PC-9 (cell line): ENCODE measurements at places on chromosomes 1 and 21. TPM values are rescaled to one million over a fixed set of nuclear protein-coding genes. Genes with fewer than 3 reads are reported as not detected.
A peak's percentile ranks its signal among the peaks of the same experiment; 100 is the strongest.

DNA sequence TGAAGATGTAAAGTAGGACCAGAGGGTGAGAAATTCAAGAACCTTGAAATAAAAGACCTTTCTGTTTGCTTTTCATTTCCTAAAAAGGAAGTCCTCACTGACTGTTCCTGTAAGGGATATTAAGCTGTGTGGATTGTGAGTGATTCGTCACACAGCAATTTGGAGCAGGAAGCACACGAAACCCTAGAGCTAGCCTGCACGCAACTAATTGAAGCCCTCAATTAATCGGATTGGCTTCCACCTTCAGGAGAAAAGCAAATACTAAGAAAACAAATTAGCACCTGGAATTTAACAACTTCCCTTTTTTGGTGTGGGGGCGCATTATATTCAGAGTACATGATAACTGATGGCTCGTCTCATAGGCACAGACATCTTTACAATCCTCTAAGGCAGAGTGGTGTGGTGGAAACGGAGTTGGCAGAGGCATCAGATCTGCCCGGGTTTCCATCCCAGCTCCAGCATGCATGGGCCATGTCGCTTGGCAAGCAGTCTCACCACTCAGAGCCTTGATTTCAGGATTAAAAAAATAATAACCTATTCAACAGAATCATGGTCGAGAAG, 95.2 kb downstream of the KCNJ15 start:
- H3K27me3 ChIP-seq, result peaks cover 39% of the 10 kb centered on the region; the same call in 1 of the 2 replicates
- H3K27ac ChIP-seq, result no peak overlapping the region

DNA sequence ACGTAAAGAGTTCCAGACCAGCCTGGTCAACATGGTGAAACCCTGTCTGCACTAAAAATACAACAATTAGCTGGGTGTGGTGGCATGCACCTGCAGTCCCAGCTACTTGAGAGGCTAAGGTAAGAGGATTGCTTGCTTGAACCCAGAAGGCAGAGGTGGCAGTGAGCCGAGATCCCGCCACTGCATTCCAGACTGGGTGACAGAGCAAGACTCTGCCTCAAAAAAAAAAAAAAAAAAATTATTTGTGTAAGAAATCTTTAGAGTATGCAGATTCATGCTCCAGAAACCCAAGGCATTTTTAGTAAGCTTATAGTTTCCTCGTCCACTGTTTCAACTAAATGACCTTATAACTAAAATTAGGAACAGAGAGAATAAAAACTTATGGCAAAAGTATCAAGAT, 51.3 kb downstream of the ABL2 start:
- no peak overlapping the region for H3K4me3 ChIP-seq
- H3K27ac ChIP-seq, result no peak overlapping the region
- peaks cover 17% of the 10 kb centered on the region; the same call in 1 of the 2 replicates for H3K4me1 ChIP-seq
- no peak for DNase-seq
- no peaks in the 10 kb centered on the region for H3K36me3 ChIP-seq

- H3K27ac ChIP-seq, result no peak overlapping the region
- H3K36me3 ChIP-seq, result no peaks in the 10 kb centered on the region
- H3K27me3 ChIP-seq, result no peaks in the 10 kb centered on the region
- H3K4me3 ChIP-seq, result no peak overlapping the region
- DNase-seq, result no peak
These were observed 80.5 kb downstream of the OMA1 start for GRCh38 chr1:58465825-58466629.

- 0 out of 2 replicates have a peak, but pooled peaks cover 5% of the 10 kb centered on the region for H3K36me3 ChIP-seq
- H3K27ac ChIP-seq, result no peak overlapping the region
- H3K4me3 ChIP-seq, result no peak overlapping the region
- no peaks in the 10 kb centered on the region for H3K27me3 ChIP-seq
- no peaks in the 10 kb centered on the region for H3K4me1 ChIP-seq
These were observed 14.5 kb downstream of the GNB1 start for GRCh38 chr1:1876335-1876930.

DNA sequence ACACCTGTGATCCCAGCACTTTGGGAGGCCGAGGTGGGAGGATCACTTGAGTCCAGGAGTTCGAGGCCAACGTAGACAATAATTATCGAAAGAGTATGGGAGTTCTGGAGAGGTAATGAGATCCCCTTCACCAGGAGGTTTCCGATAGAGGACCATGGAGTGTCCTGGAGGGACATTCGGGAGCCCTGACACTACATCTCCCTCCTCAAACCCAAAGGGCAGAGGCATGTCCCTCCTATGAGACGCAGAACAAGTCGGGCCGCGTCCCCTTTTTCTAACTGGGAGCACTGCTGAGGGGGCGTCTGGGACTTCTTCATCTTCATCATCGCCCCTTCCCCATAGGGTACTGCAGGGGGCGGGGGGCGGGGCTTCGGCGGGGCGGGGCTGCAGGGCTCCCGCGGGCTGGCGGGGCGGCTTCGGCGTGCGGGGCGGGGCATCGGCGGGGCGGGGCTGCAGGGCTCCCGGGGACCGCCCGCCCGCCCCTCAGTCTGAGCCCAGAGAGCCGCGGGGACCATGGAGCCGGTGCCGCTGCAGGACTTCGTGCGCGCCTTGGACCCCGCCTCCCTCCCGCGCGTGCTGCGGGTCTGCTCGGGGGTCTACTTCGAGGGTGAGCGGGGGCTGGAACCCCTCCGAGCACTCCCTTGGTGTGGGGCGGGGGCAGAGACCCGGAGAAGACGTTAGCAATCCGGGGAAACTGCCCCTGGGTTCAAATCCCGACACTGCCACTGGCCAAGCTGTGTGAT, at the start of gene THEMIS2:
Gene THEMIS2 (plus strand): TSS at position 486 of the 743 bp plus-strand sequence. CDS start 28 bp downstream, at position 514.
- H3K27ac ChIP-seq, result no peak within 1 kb of the TSS
- H3K27me3 ChIP-seq, result no peaks in the 10 kb centered on the region
- peak within 1 kb of the TSS; percentile 54; the same call in 1 of the 2 replicates for H3K4me3 ChIP-seq
- peak; percentile 53 for DNase-seq
- no peaks in the 10 kb centered on the region; the same call in 1 of the 2 replicates for H3K4me1 ChIP-seq

DNA sequence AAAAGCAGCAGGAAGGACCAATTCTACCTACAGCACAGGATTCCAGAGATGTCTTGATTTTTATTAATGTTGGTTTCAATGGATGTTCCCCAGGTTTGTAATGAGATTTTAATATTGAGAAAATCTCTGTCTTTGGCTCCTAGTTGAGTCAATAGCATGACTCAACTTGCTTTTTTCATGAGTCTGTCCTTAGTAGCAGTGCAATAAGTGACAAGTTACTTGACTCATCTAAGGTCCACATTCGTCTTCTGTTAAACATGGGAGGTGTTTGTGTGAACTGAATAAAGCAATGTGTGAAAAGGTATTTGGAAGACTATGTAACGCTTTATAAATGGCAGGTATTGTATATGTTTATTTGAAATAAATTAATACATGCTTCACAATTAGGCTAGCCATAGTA, 645.0 kb upstream of the PTBP2 start:
- no peaks in the 10 kb centered on the region for H3K27me3 ChIP-seq
- H3K4me1 ChIP-seq, result no peaks in the 10 kb centered on the region

- no peaks in the 10 kb centered on the region for H3K36me3 ChIP-seq
- H3K27ac ChIP-seq, result no peak overlapping the region
- H3K4me3 ChIP-seq, result no peak overlapping the region
- H3K27me3 ChIP-seq, result 0 out of 2 replicates have a peak, but pooled peaks cover 4% of the 10 kb centered on the region
- DNase-seq, result no peak
These were observed 882 bp upstream of the FCAMR start for GRCh38 chr1:206971029-206971655.

- H3K27me3 ChIP-seq, result no peaks in the 10 kb centered on the region
- no peaks in the 10 kb centered on the region for H3K4me1 ChIP-seq
- DNase-seq, result no peak
- H3K27ac ChIP-seq, result no peak overlapping the region
These were observed 106.0 kb downstream of the RABGAP1L start for GRCh38 chr1:174265282-174265681.

GRCh38 chr1:106995970-106996369, 60.5 kb upstream of the PRMT6 start:
- no peaks in the 10 kb centered on the region for H3K27me3 ChIP-seq
- no peak overlapping the region for H3K27ac ChIP-seq
- H3K36me3 ChIP-seq, result no peaks in the 10 kb centered on the region
- DNase-seq, result no peak
- no peak overlapping the region for H3K4me3 ChIP-seq

- no peak overlapping the region for H3K4me3 ChIP-seq
- no peaks in the 10 kb centered on the region for H3K27me3 ChIP-seq
- H3K27ac ChIP-seq, result no peak overlapping the region
- no peak for DNase-seq
- H3K4me1 ChIP-seq, result no peaks in the 10 kb centered on the region
- H3K36me3 ChIP-seq, result no peaks in the 10 kb centered on the region
These were observed 69.8 kb upstream of the RGS18 start for GRCh38 chr1:192088496-192088895.

- no peaks in the 10 kb centered on the region for H3K4me1 ChIP-seq
- H3K36me3 ChIP-seq, result no peaks in the 10 kb centered on the region
- DNase-seq, result no peak
- no peak overlapping the region for H3K27ac ChIP-seq
- H3K27me3 ChIP-seq, result no peaks in the 10 kb centered on the region
- H3K4me3 ChIP-seq, result no peak overlapping the region
These were observed 37.1 kb downstream of the EIF4G3 start for GRCh38 chr1:21139601-21140000.

GRCh38 chr1:172698224-172698623, 39.3 kb downstream of the FASLG start:
- no peaks in the 10 kb centered on the region for H3K36me3 ChIP-seq
- H3K4me1 ChIP-seq, result no peaks in the 10 kb centered on the region
- H3K27me3 ChIP-seq, result no peaks in the 10 kb centered on the region

GRCh38 chr21:14737922-14738321, 191.8 kb upstream of the SAMSN1 start:
- H3K27me3 ChIP-seq, result no peaks in the 10 kb centered on the region
- peak; percentile 6 for DNase-seq
- H3K27ac ChIP-seq, result no peak overlapping the region
- H3K36me3 ChIP-seq, result no peaks in the 10 kb centered on the region
- H3K4me3 ChIP-seq, result no peak overlapping the region

DNA sequence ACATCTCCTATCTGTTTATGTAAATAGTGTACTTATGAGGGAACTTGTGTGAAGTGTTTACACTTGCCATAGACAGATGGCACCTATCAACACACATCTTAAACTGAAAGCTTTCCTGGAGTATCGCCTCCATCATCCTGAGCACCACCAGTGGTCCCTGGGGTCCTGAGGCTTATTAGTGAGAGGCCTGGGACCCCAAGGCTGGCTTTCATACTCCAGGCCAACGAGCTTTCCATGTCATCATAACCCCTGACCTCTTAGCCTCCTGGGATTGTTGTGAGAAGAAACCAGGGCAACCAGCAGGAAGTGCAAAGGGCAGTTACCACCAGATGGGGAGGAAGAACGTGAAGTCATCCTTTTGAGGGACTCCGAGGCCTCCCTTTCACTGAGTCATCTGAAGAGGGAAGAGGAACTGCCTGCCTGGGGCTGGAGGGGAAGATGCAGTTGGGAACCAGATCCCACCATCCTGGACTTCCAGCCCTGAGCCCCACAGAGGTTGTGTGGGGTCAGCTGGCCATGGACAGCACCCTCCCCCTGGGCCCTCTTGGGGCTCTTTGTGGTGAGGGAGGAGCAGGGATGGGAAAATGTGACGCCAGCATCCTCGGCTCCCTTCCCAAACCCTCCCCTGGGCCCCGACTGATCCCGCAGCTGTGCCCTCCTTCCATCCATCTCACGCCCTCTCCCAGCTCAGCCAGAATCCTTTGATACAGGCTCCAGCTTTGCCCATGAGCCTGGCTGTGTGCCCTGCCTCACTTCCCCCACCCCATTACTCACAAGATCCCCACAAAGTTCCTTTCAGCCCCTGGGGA, 5.8 kb downstream of the INKA2 start:
- no peak overlapping the region for H3K4me3 ChIP-seq
- no peak overlapping the region for H3K27ac ChIP-seq
- H3K27me3 ChIP-seq, result no peaks in the 10 kb centered on the region
- no peaks in the 10 kb centered on the region for H3K36me3 ChIP-seq
- no peak for DNase-seq
- H3K4me1 ChIP-seq, result peaks cover 7% of the 10 kb centered on the region

DNA sequence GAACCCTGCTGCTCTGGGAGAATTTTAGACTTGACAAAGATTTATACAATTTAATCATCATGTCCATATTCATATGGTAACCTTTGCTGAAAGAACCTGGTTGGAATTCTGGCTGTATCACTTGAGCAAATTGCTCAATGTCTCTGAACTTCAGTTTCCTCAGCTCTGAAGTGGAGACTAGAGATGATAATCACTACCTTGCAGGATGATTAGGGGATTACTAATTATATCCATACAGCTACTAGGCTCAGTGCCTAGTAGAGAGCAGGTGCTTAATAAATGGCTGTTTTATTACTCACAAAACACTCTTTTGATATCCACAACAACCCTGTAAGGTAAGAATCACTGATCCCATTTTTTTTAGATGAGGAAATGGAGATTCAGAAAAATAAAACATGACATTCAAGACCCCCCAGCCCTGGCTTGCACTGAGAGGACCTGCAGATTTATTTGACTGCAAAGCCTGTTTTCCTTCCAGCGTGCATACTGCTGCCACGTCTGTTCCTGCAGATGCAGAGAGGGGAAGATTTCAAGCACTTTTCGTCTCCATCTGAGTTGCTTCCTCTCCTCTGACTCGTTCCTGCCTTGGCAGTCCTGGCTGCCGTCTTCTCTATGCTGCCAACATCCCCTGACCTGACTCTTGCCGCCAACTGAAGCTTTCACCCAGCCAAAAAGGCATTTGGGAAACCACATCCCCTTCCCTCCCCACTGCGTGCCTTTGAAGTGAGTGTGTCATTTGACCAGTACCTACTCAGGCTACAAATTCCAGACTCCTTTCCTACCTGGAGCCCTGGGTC, 203.0 kb downstream of the PLPP3 start:
- H3K27ac ChIP-seq, result peak overlapping the region; percentile 83
- DNase-seq, result peak; percentile 81
- peaks cover 51% of the 10 kb centered on the region for H3K4me1 ChIP-seq
- H3K4me3 ChIP-seq, result peak overlapping the region; percentile 23; the same call in 1 of the 2 replicates
- no peaks in the 10 kb centered on the region for H3K27me3 ChIP-seq

DNA sequence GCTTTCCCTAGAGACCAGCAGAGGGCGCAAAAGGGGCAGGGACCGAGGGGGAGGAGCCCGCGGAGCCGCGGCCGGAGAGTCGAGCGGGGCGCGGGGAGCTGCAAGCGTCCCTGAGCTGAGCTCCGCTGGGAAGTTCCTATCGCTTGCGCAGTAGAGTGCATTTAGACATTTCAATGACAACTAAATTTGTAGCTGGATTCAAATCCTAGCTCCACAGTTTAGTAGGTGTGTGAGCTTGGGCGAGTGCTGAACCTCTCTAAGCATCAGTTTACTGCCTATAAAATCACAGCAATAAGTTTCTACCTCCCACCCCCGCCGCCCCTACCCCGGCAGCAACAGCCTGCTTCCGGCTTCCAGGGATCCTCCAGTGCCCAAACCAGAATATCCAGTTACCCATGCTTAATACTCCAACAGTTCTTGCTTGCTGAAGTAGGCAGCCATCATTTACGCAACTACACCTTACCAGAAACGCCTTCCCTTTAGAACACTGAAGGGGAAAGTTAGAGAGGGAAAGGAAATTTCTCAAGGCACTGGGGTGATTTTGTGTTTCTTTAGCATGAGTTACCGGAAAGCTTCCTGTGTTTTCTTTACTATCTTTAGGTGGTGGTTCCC, 9.1 kb downstream of the TLR5 start:
- no peaks in the 10 kb centered on the region for H3K27me3 ChIP-seq
- H3K4me1 ChIP-seq, result peaks cover 33% of the 10 kb centered on the region
- peak overlapping the region; percentile 73 for H3K27ac ChIP-seq
- DNase-seq, result peak; percentile 92
- no peaks in the 10 kb centered on the region for H3K36me3 ChIP-seq

The LCE3E gene
- not detected in 2 replicates for total RNA-seq

The LCE2D gene
- total RNA-seq, result not detected in 2 replicates

The PIGC gene
- total RNA-seq, result 21.3 and 26.5 TPM in 2 replicates

The PROK1 gene
- not detected in 2 replicates for total RNA-seq

The HCN3 gene
- 6.6 and 7.5 TPM in 2 replicates for total RNA-seq

The GBP2 gene
- total RNA-seq, result 7.0 and 9.6 TPM in 2 replicates

The FBXO44 gene
- total RNA-seq, result 31.9 and 32.4 TPM in 2 replicates
